ENCODE measurements at places on chromosomes 11 and 22.
A peak's percentile ranks its signal among the peaks of the same experiment; 100 is the strongest.

GRCh38 chr11:288478-289397 lies at the start of gene PGGHG:
Gene PGGHG (plus strand): TSS chr11:289126. CDS start chr11:289817, 691 bp downstream.
- DNase-seq: peak; percentile 29

- DNase-seq: no peak
Observed at GRCh38 chr11:114124601-114125144, 65.2 kb downstream of the ZBTB16 start.

DNA sequence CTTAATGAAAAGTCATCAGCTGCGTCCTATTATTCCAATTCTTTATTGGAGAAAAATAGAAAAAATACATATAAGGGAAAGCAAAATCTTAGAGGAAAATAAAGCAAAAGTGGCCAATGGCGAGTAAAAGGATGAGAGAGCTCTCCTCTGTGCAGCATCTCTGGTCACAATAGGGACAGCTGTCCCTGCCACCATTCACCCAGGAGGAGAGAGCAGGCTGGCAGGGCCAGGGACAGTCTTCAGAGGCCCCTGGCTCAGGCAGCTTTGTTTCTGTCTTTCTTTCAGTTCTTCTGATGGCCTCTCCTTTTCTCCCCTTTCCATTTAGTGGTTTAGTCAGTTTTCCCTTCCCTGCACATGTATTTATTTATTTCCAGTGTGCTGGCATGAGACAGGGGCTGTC lies 941.3 kb downstream of the NTM start:
- DNase-seq: no peak

GRCh38 chr11:1597331-1597993 lies 632 bp downstream of the KRTAP5-2 start:
- DNase-seq: no peak

- no peak for DNase-seq
Observed at GRCh38 chr22:42025421-42025820, 26.8 kb downstream of the WBP2NL start.

DNA sequence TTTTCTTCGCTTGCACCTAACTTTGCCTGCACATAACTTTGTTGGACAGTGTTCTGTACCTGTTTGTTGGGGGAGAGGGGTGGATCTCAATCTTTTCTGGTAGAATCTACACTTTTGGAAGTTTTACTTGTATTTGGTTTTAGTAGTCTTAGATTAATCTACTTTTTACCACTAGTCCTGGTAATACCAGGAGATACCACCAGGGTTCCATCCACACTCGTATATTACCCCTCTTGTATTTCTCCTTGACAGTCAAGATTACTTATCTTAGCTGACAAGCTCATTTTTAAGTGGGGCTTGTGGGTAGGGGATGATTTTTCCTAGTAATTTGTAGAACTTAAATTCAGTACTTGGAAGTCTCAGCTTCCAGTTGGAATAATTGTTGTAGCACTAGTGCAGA lies 37.3 kb upstream of the TECTA start:
- DNase-seq: peak; percentile 48

DNA sequence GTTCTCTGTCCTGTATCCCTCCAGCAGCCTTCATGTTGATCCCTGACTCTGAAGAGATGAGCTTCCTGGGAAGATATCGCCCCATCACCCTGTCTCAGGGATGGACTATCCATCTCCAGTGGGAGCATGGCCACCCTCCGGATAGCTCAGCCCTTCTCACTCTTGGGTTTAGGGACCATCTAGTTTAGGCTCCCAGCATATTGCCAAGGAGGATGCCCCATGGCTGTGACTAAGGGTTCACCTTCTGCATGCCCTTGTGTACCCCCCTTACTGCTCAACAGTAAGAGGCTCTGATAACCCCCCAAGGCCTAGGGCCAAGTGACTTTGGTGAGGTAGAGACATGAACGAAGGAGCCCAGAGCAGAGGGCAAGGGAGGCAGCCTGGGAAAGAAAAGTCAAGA lies 1.3 kb downstream of the TMPRSS13 start:
- no peak for DNase-seq

- DNase-seq: no peak
Observed at GRCh38 chr22:44625421-44625760, 76.6 kb upstream of the PRR5 start.

Measured in hematopoietic multipotent progenitor cell treated with erythropoietin and hydrocortisone succinate and interleukin-3 and kit ligand, for 8 days (in vitro differentiated cells).